Activated naive CD4-positive, alpha-beta T cell treated with anti-CD3 and anti-CD28 coated beads for 36 hours (primary cell): ENCODE measurements at places on chromosomes 7 and 10.

GRCh38 chr10:111037858-111038257, 39.0 kb upstream of the ADRA2A start:
- no peak for DNase-seq

GRCh38 chr7:82152858-82153257, 290.7 kb downstream of the CACNA2D1 start:
- no peak for DNase-seq

- DNase-seq, result no peak
Measured at GRCh38 chr10:86298501-86299001, 68.0 kb downstream of the GRID1 start.

GRCh38 chr7:129366-130221, 62.8 kb upstream of the FAM20C start:
- DNase-seq, result no peak

DNA sequence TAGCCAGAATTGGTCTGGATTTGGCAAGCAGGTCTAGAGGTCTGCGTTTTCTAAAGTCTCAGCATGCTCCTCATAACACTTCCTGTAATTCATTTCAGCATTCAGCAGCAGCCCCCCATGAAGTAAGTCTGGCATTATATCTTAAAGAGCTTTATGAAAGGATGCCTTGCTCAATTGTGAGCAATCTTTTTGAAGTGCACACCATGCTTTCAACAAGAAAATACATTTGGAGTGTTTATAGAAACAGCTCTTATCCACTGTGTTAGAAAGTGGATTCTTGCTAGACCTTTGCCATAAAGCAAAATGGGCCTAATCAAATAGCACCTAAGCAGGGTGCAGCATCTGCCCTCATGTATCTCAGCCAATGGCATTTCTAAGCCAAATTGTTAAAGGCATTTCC, 378.0 kb upstream of the AKR1E2 start:
- DNase-seq, result no peak
